ENCODE measurements at places on chromosomes 3 and 15. TPM values are rescaled to one million over a fixed set of nuclear protein-coding genes. Genes with fewer than 3 reads are reported as not detected.

GRCh38 chr3:177282119-177282655 is 84.9 kb upstream of the TBL1XR1 start:
- no peak for DNase-seq

GRCh38 chr3:31157047-31157694 is 262.7 kb upstream of the GADL1 start:
- DNase-seq, result no peak

- DNase-seq, result peak; percentile 67
These were observed 193.5 kb downstream of the FOXP1 start for GRCh38 chr3:71389911-71390573.

- DNase-seq, result no peak
These were observed 33.2 kb downstream of the MKRN2 start for GRCh38 chr3:12590096-12590495.

GRCh38 chr3:175088766-175089380 is 229.7 kb downstream of the NAALADL2 start:
- DNase-seq, result no peak

- DNase-seq, result no peak
These were observed 72.6 kb upstream of the RORA start for GRCh38 chr15:61301701-61302100.

DNA sequence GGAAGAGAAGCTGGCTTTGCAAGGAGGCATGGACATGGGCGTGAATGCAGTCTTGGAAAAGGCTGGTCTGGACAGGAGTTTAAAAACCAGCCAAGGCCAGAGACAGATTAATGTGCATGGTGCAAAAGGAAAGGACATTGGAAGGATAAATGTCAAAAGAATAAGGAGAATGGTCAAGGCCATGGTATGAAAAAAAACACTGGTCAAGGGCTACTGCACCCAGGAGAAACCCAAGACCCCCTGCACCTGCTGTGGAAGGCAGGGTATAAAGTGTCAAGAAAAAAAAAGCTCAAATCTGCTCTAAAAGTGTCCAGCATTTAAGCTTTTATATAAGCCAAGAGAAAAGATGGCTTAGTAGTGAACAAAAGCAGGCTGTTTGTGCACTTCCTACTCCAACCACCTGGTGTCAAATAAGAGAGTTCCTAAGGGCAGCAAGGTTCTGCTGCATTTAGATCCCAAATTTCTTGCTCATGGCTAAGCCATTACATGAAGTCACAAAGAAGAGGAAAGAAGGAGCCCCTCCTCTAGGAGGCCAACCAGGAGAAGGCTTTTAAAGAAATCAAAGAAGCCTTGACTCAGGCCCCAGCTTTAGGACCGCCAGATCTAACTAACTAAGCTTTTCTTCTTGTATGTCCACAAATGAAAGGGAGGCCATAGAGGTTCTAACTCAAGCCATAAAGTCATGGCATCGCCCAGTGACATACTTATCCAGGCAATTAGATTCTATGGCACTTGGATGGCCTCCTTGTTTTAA is 16.9 kb downstream of the CCR4 start:
- no peak for DNase-seq

DNA sequence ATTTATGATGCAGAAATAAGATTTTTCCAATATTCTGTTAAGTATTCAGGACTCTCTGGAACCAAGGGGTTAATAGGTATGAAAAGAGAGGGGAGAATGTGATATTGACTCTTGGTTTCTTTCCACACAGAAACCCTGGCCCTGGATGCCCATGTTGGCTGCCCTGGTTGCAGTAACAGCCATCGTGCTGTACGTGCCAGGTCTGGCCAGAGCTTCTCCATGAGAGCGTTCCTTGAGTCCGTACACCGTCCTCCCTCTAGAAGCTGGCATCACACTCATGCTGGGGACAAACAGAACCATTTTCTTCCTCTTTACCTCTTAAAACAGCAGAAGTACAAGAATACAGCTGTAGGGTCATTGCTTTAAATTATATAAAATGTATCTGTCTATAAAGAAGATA is 81.1 kb upstream of the FLNB start:
- no peak for DNase-seq

- DNase-seq, result no peak
These were observed 14.3 kb downstream of the ABCC5 start for GRCh38 chr3:184003187-184003967.

- DNase-seq, result no peak
These were observed 26.9 kb upstream of the MYO1E start for GRCh38 chr15:59399465-59400102.

- DNase-seq, result no peak
These were observed 447.5 kb downstream of the IGSF11 start for GRCh38 chr3:118587037-118587741.

DNA sequence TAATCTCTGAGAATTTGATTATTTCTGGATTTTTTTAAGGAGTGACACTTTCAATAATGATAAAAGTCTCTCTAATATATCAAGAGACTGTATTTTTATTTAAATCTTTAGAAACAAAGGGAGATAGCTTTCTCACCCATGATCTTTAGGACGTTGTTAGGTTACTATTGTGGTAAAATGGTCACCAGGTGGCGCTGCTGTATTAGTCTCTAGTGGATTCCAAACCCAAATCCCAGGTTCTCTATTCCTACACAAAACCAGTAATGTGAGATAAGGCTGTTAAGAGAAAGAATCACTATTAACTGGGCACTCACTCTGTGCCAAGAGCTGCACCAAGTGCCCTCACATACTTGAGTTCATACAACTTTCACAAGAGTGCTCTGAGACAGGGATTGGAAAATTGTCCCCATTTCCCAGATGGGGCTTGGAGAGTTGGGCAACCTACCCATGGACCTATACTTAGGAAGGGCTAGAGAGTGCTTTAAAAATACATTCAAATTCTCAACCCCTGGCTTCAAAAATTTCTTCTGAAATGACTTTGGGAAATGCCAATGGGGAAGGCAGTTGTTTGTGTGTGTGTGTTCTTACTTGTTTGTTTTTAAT is 593.4 kb upstream of the TGFBR2 start:
- peak; percentile 62 for DNase-seq

DNA sequence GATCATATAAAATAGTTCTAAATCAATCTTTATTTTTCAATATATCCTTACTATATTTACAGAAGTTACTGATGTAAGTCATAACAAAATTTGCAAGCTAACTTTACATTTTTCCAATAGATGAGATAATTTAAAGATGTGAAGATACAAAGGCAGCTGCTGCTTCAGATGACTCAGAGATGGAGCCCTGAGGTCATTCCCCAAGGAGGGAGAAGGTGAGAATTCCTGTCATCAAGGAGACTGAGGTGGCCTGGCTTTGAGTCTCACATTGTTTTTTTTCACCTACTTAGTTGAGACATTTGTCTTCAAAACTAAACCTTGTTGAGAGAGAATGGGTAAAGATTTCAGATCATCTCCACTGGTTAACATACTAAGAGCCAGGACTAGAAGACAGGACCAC is 3.9 kb upstream of the SAMD7 start:
- no peak for DNase-seq

GRCh38 chr15:52103217-52104207 is 9.1 kb downstream of the BCL2L10 start:
- DNase-seq, result no peak

GRCh38 chr3:74639681-74640080 is 25.2 kb upstream of the CNTN3 start:
- no peak for DNase-seq

DNA sequence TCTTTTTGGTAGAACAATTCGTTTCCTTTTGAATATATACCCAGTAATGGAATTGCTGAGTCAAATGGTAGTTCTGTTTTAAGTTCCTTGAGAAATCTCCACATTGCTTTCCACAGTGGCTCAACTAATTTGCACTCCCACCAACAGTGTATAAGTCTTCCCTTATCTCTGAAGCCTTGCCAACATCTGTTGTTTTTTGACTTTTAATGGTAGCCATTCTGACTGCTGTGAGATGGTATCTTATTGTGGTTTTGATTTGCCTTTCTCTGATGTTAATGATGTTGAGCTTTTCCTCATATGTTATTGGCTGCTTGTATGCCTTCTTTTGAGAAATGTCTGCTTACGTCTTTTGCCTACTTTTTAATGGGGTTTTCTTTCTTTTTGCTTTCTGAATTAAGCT is 270.6 kb upstream of the MEIS2 start:
- DNase-seq, result no peak

GRCh38 chr15:22933641-22934061 is 46.5 kb downstream of the CYFIP1 start:
- DNase-seq, result no peak

The PLA2G4E gene
- 0.34 TPM for total RNA-seq

The EIF2A gene
- total RNA-seq, result 107 TPM

The SEMA6D gene
- total RNA-seq, result 8.8 TPM

The ATXN7 gene
- 61.8 TPM for total RNA-seq

The ZNF385D gene
- total RNA-seq, result 28.5 TPM

The TRPM1 gene
- not detected for total RNA-seq

The TGM5 gene
- total RNA-seq, result 0.91 TPM

The MKRN3 gene
- 1.1 TPM for total RNA-seq

The MORC1 gene
- not detected for total RNA-seq

The TTC14 gene
- total RNA-seq, result 74.3 TPM

The P2RY13 gene
- 1.2 TPM for total RNA-seq

The LDHAL6B gene
- total RNA-seq, result not detected

The DAZL gene
- total RNA-seq, result not detected

Measured in ureter (tissue), 1 donor.